ENCODE measurements at places on chromosomes 16 and 17.

- DNase-seq: no peak
Measured at GRCh38 chr16:9012848-9013507, 49.3 kb upstream of the USP7 start.

- no peak for DNase-seq
Measured at GRCh38 chr16:56482683-56483236, 31.4 kb downstream of the OGFOD1 start.

GRCh38 chr17:39714234-39714633, 14.4 kb downstream of the ERBB2 start:
- no peak for DNase-seq

DNA sequence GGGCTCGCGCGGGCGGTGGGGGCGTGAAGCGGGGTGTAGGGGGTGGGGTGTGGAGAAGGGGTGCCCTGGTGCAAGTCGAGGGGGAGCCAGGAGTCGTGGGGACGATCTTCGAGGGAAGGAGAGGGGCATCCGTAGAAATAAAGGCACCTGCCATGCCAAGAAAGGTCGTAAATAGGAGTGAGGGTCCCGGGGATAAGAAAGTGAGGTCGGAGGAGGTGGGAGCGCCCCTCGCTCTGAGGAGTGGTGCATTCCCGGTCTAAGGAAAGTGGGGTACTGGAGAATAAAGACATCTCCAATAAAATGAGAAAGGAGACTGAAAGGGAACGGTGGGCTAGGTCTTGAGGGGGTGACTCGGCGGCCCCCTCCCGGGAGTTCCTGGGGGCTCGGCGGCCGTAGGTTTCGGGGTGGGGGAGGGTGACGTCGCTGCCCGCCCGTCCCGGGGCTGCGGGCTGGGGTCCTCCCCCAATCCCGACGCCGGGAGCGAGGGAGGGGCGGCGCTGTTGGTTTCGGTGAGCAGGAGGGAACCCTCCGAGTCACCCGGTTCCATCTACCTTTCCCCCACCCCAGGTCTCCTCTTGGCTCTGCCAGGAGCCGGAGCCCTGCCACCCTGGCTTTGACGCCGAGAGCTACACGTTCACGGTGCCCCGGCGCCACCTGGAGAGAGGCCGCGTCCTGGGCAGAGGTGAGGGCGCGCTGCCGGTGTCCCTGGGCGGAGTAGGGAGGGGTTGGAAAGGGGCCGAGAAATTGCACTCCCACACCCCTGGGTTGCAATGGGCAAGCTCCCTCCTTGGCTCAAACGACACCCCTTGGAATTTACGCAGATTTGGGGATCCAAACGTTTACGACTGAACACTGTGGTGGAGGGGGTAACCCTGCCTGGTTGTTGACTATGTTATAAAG, 888 bp downstream of the CDH1 start:
- DNase-seq: no peak

DNA sequence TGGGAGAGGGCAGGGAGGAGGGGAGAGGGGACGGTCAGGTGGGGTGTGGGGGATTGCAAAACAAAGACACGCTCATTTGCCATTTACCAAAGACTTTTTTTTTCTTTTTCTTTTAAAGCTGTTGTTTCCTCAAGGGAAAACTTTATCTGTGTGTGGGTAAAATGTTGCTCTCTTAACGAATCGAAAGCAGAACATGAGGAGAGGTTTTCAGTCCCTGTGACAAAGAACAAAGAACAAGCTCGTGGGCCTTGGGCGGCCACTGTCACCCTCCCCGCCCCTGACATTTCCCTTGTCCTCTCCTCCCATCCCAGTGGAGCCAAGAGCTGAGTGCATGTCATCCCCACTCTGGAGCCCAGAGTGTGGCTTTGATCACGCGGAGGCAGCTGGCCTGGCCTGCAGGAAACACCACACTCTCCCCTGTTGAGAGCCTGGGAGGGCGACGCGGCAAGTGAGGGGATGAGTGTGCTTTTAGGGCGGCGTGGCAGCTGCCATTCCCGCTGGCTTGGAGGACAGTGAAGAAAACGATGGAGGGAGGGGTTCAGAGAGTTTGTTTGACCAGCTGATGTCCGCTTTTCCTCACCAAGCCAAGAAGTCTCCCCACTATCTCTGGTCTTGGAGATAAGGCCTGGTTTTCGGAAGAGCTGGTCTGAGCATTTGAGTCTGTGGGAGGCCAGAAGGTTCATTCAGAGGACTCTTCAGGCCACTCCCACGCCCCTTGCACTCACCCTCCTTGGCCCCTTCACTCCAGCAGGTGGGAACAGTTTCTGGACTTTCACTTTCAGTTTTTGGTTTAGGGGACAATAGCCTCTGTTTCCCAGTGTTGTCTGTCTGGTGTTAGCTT, 11.4 kb downstream of the CCR7 start:
- no peak for DNase-seq

GRCh38 chr16:13680021-13680889, 239.7 kb upstream of the ERCC4 start:
- no peak for DNase-seq

GRCh38 chr17:42413464-42414040, 9.5 kb downstream of the CAVIN1 start:
- no peak for DNase-seq

GRCh38 chr17:50423553-50424159, 2.4 kb upstream of the ACSF2 start:
- DNase-seq: no peak

GRCh38 chr17:40547785-40548478, 17.3 kb downstream of the CCR7 start:
- no peak for DNase-seq
